ENCODE measurements at places on chromosomes 2 and 18.

DNA sequence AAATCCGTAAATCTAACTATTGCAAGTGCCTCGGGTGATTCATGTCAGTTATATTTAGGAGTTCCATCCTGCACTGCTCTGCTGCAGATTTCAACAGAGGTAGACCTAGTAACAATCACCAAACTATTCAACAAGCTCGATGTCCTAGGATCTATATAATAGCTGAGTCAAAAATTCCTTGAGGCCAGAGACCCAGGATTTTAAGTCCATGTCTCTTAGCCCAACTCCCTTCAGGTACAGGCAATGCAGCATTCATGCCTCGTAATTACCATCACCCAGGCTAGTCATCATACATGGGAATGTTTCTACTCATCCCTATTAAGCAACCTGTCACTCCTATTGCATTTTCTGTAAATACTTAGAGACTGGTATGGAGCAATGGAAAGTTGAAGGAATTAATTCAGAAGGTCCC, 729 bp downstream of the TM4SF20 start:
- DNase-seq = no peak

DNA sequence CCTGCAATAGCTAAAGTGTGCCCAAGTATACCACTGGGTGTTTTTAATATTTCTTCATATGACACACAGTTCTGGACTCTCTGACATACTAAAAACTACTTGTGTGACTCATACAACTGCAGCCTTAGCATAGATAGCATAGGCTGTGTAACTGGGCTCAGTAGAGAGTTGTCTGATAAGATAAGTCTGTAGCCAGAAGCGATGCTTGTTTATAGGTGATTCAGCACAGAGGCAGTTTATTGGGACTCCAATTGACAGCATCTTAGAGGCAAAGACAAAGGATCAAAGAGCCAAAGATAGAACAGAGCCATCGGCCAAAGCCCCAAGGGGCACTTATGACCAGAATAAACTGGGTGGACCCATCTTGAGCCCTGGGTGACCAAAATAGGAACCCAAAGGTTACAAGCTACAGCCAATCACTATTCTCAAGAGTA, 42.3 kb downstream of the AAK1 start:
- DNase-seq = no peak

GRCh38 chr2:196149948-196150347, 21.4 kb downstream of the STK17B start:
- DNase-seq = no peak

- no peak for DNase-seq
Measured at GRCh38 chr2:157216286-157216965, 41.1 kb upstream of the GALNT5 start.

- no peak for DNase-seq
Measured at GRCh38 chr2:72964146-72964525, 46.8 kb downstream of the EMX1 start.

DNA sequence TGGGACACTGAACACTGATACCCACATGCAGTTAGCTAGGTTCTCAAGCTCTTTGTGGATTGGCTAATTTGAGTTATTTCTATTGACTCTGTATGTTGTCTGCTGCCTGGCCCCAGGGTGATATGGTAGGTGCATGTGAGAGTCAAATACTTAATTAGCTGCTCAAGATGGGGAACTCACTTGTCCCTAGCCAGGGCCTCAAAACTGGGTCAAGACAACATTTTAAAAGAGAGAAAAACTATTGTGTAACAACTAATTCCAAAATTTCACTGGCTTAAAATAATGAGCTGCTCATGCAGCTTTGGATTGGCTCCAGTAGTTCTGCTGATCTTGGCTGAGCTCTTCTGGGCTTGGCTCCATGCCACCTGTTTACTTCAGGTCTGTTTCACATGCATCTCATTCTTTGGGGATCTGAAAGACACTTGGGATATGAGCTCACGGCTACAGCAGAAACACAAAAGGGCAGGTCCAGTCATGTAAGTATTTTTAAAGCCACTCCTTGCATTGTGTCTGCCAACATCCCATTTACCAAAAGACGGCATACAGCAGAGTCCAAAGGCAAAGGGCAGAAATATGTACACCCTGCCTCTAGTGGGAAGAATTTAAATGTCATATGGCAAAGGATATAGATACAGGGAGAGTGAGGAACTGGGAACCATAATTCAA, 716.8 kb downstream of the SUCLG1 start:
- no peak for DNase-seq
